ENCODE measurements at places on chromosomes 13 and 19. TPM values are rescaled to one million over a fixed set of nuclear protein-coding genes. Genes with fewer than 3 reads are reported as not detected.

GRCh38 chr13:45333977-45334922, 6.7 kb downstream of the TPT1 start:
- H3K36me3 ChIP-seq = peaks cover 33% of the 10 kb centered on the region
- peak overlapping the region; percentile 66 for H3K27ac ChIP-seq
- H3K4me1 ChIP-seq = peaks cover 93% of the 10 kb centered on the region
- H3K4me3 ChIP-seq = peak overlapping the region; percentile 89
- DNase-seq = peak; percentile 43
- no peaks in the 10 kb centered on the region for H3K27me3 ChIP-seq

- H3K27ac ChIP-seq = no peak within 1 kb of the TSS
- DNase-seq = no peak
- H3K36me3 ChIP-seq = peaks cover 6% of the 10 kb centered on the region
- H3K27me3 ChIP-seq = no peaks in the 10 kb centered on the region
Observed at GRCh38 chr19:36110487-36111199, at the start of gene OVOL3. Gene OVOL3, plus strand, starts transcription at chr19:36111143. Its CDS starts 60 bp downstream, at chr19:36111203.

- H3K4me3 ChIP-seq = no peak overlapping the region
- no peak for DNase-seq
- H3K27ac ChIP-seq = no peak overlapping the region
- no peaks in the 10 kb centered on the region for H3K36me3 ChIP-seq
Observed at GRCh38 chr19:14198384-14199376, 7.3 kb downstream of the ADGRL1 start.

- peak overlapping the region; percentile 69 for H3K27ac ChIP-seq
- no peaks in the 10 kb centered on the region for H3K4me1 ChIP-seq
- peaks cover 22% of the 10 kb centered on the region for H3K36me3 ChIP-seq
Observed at GRCh38 chr19:58037927-58038687, 4.3 kb downstream of the ZSCAN1 start.

DNA sequence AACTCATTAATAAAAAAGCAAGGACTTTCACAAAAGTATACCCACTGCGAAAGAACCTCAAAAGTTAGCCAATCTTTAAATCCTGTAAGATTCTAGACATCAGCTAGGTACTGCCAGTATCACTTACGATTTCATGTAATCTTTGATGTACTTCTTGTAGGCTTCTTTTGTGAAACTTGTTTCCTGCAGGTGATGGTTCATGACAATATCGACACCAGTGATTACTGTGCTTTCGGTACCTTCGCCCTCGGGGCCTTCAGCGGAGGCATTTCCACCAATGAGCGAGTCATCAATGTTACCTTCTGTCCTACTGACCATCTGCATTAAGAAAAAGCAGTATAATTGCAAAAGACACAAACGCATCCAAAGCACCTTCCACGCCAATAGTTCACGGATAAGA, 1.1 kb downstream of the TPT1 start:
- H3K4me1 ChIP-seq = peaks cover 64% of the 10 kb centered on the region
- H3K27ac ChIP-seq = peak overlapping the region; percentile 94
- H3K27me3 ChIP-seq = no peaks in the 10 kb centered on the region

DNA sequence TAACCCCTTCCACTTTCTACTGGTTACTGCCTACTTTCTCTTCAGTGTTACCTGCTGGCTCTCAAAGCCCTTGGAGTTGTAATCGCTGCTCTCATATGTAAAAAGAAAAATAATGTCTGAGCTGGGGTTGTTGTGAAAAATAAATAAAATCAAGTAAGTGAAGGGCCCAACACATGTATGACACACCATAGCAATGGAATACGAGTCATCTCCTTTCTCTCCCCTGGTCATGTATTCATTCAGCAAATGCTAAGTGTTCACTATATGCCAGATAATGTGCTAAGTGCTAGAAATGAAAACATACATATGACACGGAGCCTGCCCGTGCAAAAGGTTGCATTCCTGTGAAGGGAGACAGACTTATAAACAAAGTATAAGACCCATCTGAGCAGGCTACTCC, 535.0 kb downstream of the RFC3 start:
- no peaks in the 10 kb centered on the region for H3K27me3 ChIP-seq
- H3K27ac ChIP-seq = no peak overlapping the region
- no peaks in the 10 kb centered on the region for H3K36me3 ChIP-seq
- DNase-seq = no peak
- H3K4me3 ChIP-seq = no peak overlapping the region

GRCh38 chr13:48842316-48842715, 133.4 kb upstream of the FNDC3A start:
- H3K4me1 ChIP-seq = no peaks in the 10 kb centered on the region
- H3K36me3 ChIP-seq = no peaks in the 10 kb centered on the region
- DNase-seq = no peak
- no peak overlapping the region for H3K27ac ChIP-seq
- no peak overlapping the region for H3K4me3 ChIP-seq

DNA sequence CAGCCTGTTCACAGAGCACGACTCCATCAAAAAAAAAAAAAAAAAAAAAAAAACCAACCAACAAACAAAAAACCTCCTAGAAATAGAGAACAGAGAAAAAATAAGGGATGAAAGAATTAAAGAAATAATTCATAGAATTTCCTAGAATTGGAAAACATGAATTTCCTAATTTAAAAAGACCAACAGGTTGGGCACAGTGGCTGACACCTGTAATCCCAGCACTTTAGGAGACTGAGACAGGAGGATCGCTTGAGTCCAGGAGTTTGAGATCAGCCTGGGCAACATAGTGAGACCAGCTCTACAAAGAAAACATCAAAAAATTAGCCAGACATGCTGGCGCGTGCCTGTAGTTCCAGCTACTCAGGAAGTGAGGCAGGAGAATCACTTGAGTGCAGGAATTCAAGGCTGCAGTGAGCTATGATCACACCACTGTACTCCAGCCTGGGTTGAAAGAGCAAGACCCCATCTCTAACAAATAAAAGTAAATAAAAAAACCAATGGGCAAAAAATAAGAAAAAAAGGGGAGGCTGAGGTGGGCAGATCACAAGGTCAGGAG, 6.5 kb downstream of the SPART start:
- DNase-seq = no peak
- no peaks in the 10 kb centered on the region for H3K27me3 ChIP-seq
- no peak overlapping the region for H3K4me3 ChIP-seq
- H3K4me1 ChIP-seq = peaks cover 20% of the 10 kb centered on the region

GRCh38 chr13:98853771-98854221, 101.3 kb upstream of the SLC15A1 start:
- no peaks in the 10 kb centered on the region for H3K27me3 ChIP-seq
- peak overlapping the region; percentile 30 for H3K27ac ChIP-seq
- H3K4me3 ChIP-seq = peak overlapping the region; percentile 48
- DNase-seq = peak; percentile 90
- H3K4me1 ChIP-seq = peaks cover 35% of the 10 kb centered on the region

DNA sequence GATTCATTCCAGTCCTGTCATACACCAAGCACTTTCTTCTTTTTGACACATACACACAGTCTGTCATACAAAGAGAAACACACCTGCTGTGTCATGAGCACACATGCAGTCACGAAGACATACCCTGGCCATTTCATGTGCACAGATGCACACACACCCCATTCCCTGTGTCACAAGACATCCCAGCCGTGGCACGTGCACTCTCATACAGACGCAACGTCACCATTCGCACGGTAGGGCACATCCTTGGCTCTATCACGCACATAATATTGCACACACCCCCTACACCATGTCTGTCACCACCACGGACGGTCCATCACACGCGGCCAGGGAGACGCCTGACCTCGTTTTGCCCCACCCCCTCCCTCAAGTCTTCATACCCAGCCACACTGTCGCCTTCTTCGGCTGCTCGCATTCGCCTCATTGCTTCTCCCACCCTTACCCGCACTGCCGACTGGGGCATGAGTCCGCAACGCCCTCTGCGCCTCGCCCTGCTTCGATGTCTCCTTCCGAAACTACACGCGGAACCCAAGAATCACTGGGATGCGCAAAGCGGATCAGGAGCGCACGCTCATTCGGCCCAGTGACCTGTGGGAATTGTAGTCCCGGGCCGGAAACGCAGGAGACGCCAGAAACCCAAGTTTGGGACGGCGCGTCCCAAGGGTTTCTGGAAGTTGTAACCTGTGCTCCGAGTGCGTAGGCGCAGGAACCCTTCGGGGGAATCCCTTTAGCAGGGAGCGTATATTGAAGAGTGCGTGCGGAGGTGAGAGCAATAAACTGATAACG, 6.8 kb upstream of the ZNF283 start:
- peaks cover 5% of the 10 kb centered on the region for H3K36me3 ChIP-seq
- peak overlapping the region; percentile 93 for H3K4me3 ChIP-seq
- no peak overlapping the region for H3K27ac ChIP-seq
- H3K4me1 ChIP-seq = peaks cover 13% of the 10 kb centered on the region

- no peaks in the 10 kb centered on the region for H3K36me3 ChIP-seq
Observed at GRCh38 chr13:70505809-70506208, 397.6 kb upstream of the KLHL1 start.

GRCh38 chr19:31913103-31913661, 432.2 kb upstream of the ZNF507 start:
- H3K27me3 ChIP-seq = no peaks in the 10 kb centered on the region
- no peaks in the 10 kb centered on the region for H3K4me1 ChIP-seq
- no peak overlapping the region for H3K27ac ChIP-seq
- DNase-seq = no peak

- peak overlapping the region; percentile 82 for H3K27ac ChIP-seq
- H3K4me1 ChIP-seq = peaks cover 48% of the 10 kb centered on the region
- peaks cover 7% of the 10 kb centered on the region for H3K36me3 ChIP-seq
- DNase-seq = peak; percentile 78
- H3K4me3 ChIP-seq = peak overlapping the region; percentile 89
Observed at GRCh38 chr19:13132471-13133180, 14.6 kb downstream of the NACC1 start.

DNA sequence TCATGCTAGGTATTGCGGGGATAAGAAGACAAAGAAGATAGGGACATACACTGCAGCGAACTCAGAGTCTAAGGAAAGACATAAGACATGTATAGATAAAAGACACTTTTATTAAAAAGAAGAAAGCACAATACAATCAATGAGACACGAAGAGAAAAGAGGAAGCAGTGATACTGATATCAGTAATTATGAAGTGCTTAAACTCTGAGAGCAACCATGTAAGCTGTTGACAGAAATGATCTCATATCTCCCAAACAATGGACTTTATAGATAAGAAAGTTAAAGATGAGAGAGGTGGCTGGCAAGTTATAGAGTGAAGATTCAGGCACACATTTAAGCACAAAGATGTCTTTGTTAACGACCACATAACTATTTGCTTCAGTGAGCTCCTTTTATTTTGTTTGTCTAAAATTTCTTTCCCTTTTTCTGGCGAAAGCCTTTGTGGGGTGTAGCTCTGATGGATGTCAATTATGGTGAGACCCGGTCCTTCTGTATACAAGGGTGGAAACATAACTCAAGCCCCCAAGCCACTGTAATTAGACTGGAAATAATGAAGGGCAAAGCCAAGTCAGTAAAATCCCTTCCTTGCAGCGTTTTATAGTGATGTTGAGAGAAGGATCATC, 818.0 kb upstream of the SLC10A2 start:
- no peak for DNase-seq
- no peak overlapping the region for H3K4me3 ChIP-seq
- no peaks in the 10 kb centered on the region for H3K36me3 ChIP-seq
- no peaks in the 10 kb centered on the region for H3K27me3 ChIP-seq
- no peak overlapping the region for H3K27ac ChIP-seq

DNA sequence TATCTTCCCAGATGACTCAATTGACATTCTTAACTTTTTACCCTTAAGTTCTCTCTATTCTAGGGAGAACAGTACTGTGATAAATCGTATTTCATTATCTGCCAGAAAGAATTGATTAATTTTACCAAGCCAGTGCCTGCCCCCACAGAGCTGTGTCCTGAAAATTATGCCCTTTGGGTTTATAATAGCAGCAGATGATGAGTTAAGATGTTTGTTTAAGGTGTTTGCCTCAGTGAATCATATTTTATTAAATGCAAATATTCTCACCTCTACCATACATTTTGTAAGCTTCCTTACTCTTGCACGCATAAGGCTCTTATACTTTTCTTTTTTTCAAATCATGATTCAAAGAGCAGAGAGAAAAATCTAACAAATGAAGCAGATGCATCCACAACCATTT, 318.6 kb downstream of the DCT start:
- H3K4me1 ChIP-seq = no peaks in the 10 kb centered on the region
- H3K36me3 ChIP-seq = no peaks in the 10 kb centered on the region
- no peak for DNase-seq
- no peak overlapping the region for H3K4me3 ChIP-seq
- H3K27me3 ChIP-seq = peaks cover 3% of the 10 kb centered on the region

DNA sequence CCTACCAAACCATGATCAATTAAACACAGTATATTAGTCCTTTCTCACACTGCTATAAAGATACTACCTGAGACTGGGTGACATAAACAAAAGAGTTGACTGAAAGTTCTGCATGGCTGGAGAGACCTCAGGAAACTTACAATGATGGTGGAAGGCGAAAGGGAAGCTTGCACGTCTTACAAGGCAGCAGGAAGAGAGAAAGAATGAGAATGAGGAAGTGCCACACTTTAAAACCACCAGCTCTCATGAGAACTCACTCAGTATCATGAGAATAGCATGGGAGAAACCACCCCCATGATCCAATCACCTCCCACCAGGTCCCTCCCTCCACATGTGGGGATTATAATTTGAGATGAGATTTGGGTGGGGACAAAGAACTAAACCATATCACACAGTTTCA, 324.9 kb upstream of the ZNF507 start:
- peaks cover 6% of the 10 kb centered on the region for H3K27me3 ChIP-seq
- H3K36me3 ChIP-seq = peaks cover 2% of the 10 kb centered on the region
- no peak for DNase-seq

DNA sequence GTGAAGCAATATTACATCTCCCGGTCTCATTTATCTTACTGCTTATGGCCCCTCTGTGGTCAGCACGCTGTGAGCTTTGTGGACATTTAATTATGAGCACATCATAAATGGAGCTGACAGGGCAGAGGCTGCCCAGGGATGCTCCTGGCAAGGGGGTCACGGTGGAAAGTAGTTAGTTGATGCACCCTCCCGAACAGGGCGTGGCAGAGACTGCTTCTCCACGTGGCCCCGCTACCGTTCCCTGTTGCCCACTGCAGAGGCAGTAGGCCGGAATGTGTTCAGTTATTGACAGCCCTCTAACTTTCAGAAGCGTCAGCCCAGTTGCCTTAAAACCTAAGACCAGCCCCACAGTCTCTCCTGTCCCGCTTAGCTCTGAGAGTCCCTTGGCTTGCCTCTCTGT, 180.3 kb upstream of the ZNF507 start:
- no peak for DNase-seq
- H3K27ac ChIP-seq = no peak overlapping the region
- no peak overlapping the region for H3K4me3 ChIP-seq
- no peaks in the 10 kb centered on the region for H3K4me1 ChIP-seq

Gene C1QTNF9B
- not detected for total RNA-seq

Gene LPAR2
- 72.8 TPM for total RNA-seq

Gene C1QTNF9
- total RNA-seq = not detected

Gene MYBPC2
- total RNA-seq = 1.3 TPM

Gene MICU2
- total RNA-seq = 25.7 TPM

Gene OR7D2
- total RNA-seq = 0.14 TPM

Gene KIR2DL4
- total RNA-seq = 0.63 TPM

Gene ZNF100
- 25.4 TPM for total RNA-seq

Gene RTBDN
- total RNA-seq = not detected

Gene MYADM
- total RNA-seq = 32.7 TPM

Gene SRRM5
- 1.7 TPM for total RNA-seq
